ENCODE measurements at places on chromosomes 1 and 21. TPM values are rescaled to one million over a fixed set of nuclear protein-coding genes. Genes with fewer than 3 reads are reported as not detected.

DISP3 gene
- 179 TPM for total RNA-seq

PLA2G2F gene
- not detected for total RNA-seq

- no peak overlapping the region for H3K4me3 ChIP-seq
- H3K4me1 ChIP-seq = peaks cover 6% of the 10 kb centered on the region
- no peaks in the 10 kb centered on the region for H3K36me3 ChIP-seq
- no peak overlapping the region for H3K27ac ChIP-seq
- no peaks in the 10 kb centered on the region for H3K27me3 ChIP-seq
Observed at GRCh38 chr1:111364690-111365089, 62.8 kb downstream of the OVGP1 start.

- DNase-seq = peak; percentile 67
- no peak overlapping the region for H3K27ac ChIP-seq
- H3K4me1 ChIP-seq = peaks cover 17% of the 10 kb centered on the region
- H3K4me3 ChIP-seq = no peak overlapping the region
- peaks cover 10% of the 10 kb centered on the region for H3K27me3 ChIP-seq
Observed at GRCh38 chr1:3785456-3786157, 10.7 kb downstream of the LRRC47 start.

- no peaks in the 10 kb centered on the region for H3K36me3 ChIP-seq
- peaks cover 3% of the 10 kb centered on the region for H3K27me3 ChIP-seq
- no peak overlapping the region for H3K27ac ChIP-seq
Observed at GRCh38 chr1:187042538-187042937, 213.8 kb downstream of the PLA2G4A start.

DNA sequence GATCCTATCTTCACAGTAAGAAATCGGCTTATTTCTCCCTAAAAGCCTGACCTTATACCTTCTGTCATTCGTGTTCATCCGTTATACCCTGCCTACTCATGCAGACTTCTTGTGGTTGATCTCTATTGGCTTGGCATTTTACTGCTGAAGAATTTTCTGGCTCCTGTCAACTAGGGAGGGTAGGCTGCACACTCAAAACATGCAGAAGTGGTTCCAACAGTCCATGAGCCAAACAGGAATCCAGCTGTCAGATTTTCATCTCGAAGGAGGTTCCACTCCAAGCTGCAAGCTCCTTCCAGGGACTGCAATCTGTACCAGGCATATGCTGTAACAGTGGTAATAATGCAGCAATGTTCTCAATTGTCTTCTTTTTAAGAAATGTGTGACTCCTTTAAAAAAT is 10.1 kb downstream of the DNAJC11 start:
- H3K4me1 ChIP-seq = peaks cover 13% of the 10 kb centered on the region
- no peak for DNase-seq
- H3K27me3 ChIP-seq = no peaks in the 10 kb centered on the region

Data from glutamatergic neuron (in vitro differentiated cells).